Keratinocyte (primary cell): ENCODE measurements at places on chromosomes 5 and 9.

DNA sequence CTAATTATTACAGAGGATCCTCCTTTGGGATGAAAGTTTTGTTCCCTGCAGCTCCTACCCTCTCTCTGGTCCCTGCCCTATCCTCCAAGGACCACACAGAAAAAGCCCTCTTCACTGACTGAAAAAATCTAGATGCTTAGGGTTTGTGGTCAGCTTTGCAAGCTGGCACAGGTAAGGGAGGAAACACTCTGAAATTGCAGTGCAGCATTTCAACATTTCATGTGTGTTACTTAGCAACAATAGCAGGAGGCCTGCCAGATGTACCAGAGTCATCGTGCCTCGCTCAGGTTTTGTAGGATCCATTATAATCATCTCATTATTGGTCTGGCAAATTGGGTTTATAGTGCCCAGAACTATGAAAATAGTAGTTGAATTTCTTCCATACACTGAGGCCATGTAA lies 109.5 kb downstream of the PALM2AKAP2 start:
- peak; percentile 65 for DNase-seq

DNA sequence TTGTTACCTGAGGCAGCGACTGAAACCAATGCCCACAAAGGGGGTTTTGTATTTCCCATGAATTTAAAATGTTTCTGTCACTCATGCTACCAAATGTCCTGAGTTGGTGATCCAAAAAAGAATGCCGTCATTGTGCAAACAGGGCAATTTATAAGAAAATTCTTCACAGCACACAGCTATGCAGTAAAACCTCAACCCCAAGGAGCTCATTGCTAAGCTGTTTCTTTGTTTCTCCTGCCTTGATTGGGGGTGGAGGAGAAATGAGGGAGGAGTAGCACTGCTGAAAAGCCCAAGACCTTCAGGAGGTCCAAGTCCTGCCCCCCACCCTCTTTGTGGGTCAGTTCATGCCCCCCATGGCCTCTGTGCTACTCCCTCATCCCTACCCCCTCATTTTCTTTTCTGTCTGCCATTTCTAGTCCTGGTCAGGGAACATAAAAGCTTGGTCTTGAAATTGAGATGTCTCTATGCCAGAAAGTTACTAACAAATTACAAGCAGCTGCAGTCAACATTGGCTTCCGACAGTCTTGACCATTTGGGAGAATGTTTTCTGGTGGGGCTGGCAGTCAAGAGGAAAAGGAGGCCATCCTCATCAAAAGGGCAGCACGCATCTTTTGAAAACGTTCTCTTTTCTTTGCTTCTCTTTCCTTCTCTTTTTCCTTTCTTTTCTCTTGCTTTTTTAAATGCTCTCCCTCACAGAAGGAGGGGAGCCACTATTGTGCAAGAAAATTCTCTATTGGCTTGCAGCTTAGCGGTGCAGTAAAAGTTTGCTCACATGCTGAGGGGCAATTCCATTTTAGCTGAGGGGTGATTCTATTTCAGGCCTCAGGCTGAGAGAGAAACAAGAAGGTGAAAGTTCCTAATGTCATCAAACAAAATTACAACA lies 133.3 kb downstream of the GCNT1 start:
- no peak for DNase-seq

GRCh38 chr9:108290839-108291585 lies 564.8 kb downstream of the ACTL7B start:
- no peak for DNase-seq

DNA sequence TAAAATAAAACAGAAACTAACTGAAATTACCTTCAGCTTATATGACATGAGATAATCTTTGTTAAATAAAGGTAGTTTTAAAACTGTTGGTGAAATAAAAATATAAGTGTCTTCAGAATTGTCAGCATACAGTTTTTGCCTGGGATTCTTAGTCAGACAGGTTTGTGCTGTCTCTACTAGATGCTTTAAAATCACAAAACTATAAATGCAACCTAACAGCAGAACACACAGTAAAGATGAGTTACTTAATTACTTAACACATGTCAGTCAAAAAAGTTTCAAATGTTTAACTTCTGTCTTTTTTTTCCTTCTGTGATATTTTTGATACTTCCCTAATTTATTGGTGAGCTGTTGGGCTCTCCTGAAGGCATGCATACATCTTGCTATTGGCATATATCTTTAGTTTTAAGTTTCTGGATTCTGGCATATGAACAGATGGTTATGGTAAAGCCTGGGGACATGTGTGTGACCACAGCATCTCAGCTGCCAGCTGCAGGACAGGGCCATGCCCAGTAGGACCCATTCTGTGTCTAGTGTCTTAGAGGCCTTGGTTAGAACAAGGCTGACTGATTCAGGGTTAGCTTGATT lies 231.1 kb upstream of the NUDT12 start:
- no peak for DNase-seq

GRCh38 chr9:125536776-125537175 lies 170.2 kb downstream of the MAPKAP1 start:
- DNase-seq, result no peak

GRCh38 chr5:57684299-57684702 lies 201.7 kb upstream of the ACTBL2 start:
- no peak for DNase-seq

DNA sequence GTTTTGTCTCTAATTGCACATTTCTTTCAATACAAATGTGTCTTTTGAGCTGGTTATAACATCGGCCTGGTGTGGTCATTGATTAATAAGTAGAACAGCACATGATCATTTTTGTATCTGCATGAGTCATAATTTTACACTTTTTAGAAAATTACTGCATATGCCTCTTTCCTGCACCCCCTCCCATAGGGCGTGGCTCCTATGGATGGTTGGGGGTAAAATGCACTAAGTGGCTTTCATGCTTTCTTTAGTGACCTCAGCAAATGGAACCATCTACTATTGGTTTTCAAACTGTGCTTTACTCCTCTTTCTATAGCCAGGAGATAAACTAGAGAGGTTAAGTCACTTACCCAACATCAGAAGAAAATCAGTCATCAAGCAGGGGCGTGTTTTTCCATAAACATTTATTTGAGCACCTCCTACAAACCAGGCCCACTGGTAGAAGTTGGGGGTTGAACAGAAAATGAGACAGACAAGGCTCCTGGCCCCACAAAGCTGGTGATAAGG lies 3.8 kb downstream of the ANXA6 start:
- no peak for DNase-seq

- no peak for DNase-seq
These were observed at the start of gene GPX3 for GRCh38 chr5:151020304-151021110. GPX3 (plus strand) TSS chr5:151020591; CDS start chr5:151020655, 64 bp downstream.

- DNase-seq, result no peak
These were observed 596 bp upstream of the CDC37L1 start for GRCh38 chr9:4678679-4679267.

DNA sequence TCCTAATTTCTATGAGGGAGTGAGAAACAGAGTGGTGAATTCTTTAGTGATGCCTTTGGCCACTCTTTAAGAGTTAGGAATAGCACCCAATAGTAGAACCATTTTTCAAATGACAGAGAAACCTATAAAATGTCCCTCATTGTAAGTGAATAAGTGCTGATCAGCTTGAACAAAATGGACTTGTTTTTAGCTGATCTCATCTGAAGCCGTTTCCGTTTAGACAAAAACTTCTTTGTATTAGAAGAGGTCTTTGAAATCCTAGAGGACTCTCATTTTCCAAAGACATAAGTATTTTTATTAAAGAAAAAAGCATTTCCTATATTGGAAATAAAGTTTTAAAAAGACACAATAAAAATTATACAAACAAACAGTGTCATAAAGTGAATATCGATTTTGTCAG lies 273.9 kb downstream of the ARHGEF28 start:
- DNase-seq, result no peak

- DNase-seq, result no peak
These were observed 180.4 kb upstream of the PPP1R26 start for GRCh38 chr9:135299239-135299590.

GRCh38 chr9:114350636-114351401 lies 21.1 kb downstream of the ORM2 start:
- no peak for DNase-seq

DNA sequence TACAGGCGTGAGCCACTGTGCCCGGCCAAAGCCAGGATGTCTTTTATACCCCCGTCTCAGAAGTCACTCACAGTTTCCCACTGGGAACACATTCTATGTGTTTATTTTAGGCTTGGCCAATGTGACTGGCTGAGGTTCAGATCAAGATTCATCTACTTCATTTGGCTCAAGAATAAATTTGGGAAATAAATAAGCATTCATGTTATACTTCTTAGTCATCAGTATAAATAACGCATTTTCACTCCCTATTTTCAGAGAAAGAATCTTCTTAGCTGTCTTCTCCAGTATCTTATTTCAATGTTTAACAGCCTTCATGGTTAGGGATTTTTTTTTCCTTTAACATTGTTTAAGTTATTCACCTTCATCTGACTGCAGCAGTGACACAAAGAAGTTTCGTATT lies 11.8 kb downstream of the S100Z start:
- DNase-seq, result no peak

DNA sequence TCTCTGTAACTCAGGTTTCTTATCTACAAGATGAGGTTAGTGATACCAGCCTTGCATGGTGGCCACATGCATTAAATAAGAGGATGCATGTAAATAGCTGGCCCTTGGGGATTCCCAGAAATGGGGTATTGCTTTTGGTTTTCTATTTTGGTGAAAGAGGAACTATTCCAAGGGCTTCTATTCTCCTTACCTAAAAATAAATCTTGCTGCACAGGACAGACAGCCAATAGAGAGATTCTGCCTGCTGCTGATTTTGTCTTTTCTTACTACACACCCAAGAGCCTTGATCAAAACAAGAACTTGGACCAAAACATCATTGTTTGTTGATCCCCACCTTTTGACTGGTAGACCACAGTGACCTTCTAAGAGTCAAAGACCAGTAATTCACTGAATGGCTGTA lies 161.8 kb downstream of the PJA2 start:
- DNase-seq, result no peak

DNA sequence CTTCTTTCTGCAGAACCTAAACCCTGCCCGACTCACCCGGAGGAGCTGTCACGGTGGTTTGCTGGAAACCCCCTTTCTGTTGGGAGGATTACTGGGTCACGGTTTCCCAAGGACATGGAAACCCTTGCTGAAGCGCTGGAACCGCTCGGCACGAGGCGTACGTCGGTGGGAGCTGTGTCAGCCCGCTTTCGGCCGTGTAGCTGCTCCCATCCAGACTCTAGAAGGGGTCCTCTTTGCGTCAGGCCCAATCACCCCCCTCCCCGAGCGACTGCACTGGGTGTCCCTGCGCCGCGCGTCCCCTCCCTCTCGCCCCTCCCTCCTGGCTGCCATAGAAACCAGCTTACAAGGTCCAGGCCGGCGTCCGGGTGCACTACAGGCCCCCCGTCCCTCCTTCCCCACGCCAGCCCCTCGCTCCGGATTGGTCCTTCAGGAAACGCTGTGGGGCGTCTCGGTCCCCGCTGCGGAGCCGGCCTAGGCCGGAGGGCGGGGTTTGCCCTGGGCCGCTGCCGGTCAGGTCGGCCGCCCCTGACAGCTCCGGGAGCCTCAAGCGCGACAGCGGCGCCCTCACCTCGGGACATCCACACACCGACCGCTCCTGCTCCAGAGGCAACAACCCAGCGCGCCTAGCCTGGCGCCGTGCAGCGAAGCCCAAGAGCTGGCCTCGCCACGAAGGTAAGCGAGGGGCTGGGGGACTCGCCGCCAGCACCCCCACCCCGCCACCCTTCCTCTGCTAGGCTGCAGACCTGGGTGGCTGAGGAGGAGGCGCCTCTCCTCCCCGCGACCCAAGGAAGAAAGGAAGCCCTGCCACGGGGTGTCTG lies at the start of gene NIM1K:
Gene NIM1K, plus strand, starts transcription at position 486 of the 818 bp plus-strand sequence. CDS start 53,551 bp downstream, outside the sequence.
- no peak for DNase-seq

GRCh38 chr9:79201636-79202035 lies 370.1 kb upstream of the TLE4 start:
- no peak for DNase-seq

GRCh38 chr9:995192-995591 lies 18.7 kb downstream of the DMRT3 start:
- DNase-seq, result no peak

DNA sequence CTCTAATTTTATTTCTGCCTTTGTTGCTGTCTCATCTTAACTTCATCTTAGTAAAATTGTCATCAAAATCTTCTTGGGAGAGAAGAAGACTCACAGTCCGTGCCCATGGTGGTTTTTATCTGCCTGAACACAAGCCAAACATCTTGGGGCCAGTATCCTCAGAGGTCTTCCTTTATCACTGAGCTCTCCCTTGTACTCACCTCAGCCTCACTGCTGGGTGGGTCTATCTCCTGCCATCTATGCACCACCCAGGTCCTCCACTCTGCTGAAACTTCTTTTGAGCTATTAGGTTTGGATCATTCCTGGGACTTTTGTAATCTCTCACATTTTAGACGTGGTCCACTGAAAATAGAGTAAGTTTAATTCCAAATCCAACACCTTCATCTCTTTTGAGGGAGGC lies 116.3 kb upstream of the EPB41L4A start:
- DNase-seq, result no peak

- no peak for DNase-seq
These were observed 460.1 kb upstream of the TLE4 start for GRCh38 chr9:79111653-79112052.

DNA sequence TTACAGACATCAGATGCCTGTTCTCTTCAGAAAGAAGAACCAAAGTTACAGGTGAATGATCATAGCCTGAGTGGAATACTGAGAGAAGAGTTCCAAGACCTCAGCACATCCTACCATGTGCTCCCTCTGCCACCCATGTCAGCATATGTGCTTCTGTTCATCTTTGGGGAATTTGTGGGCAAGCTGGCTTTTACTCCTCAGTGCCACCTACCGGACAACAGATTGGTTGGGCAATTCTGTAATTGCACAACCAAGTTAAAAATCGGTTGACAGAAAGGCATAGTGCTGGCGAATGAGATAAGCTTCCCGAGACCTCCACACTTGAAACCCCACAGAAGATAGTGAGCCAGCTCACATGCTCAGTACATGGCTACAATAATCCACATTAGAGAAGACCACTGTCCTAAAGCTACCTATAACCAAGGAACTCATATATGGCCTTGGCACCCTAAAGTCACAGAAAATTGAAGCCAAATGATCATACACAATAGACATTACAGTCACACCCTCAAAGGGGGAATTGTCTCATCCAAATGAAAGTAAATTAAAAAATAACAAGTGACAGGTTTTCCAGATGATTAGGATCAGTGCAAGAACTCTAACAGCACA lies 1238.0 kb upstream of the NUDT12 start:
- no peak for DNase-seq

GRCh38 chr5:38157024-38157423 lies 101.3 kb upstream of the EGFLAM start:
- no peak for DNase-seq

DNA sequence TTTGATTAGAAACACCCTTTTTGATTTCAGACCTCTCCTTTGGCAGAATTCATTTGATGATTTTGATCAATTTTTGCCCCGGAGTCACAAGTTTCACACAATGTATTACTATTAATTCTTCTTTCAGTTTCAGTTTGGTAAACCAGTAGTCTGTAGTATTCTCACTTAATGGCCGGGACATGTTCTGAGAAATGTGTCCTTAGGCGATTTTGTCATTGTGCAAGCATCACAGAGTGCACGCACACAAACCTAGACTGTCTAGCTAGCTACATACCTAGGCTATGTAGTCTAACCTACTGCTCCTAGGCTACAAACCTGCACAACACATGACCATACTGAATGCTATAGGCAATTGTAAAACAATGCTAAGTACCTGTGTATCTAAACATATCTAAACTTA lies 662.5 kb downstream of the IRX1 start:
- DNase-seq, result no peak
